NCI-H2081 treated with DMSO at 0.1 percent for 48 hours (cell line): ENCODE measurements at places on chromosomes 2 and 18.

DNA sequence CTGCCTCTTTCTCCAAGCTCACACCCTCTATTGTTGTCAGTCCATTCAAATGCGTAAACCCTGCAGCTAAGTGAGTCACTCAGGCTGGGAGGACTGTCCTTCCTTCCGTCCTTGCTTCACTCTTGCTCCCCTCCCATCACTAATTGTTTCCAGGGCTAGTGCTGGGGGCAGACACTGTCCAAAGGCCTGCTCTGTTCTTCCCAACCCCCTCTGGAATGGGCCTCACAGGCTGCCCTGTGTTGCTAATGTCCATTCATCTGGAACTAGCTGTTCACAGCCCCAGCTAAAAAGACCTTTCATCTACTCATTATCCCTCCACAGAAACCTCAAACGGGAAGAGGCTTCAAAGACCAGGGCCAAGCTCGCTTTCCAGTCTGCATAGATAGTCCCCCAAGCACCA lies 31.9 kb upstream of the NRP2 start:
- no peak for DNase-seq

DNA sequence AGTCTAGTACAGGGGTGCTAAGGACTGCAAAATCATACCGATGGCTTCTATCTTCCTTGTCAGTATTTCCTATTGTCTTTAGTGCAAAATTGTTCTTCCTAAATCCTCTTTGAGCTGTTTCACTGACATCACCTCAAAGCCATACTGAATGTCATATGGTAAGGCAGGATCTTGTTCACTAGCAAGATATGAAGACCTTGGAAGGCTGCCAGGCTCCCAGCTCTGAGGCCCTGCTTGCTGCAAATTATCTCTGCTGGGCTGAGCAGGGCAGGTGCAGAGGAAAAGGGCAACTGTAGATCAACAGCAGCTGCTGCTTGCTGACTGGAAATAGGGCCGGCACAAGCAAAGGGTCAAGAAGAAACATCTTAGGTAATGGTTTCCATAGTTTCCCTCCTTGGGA lies 58.2 kb downstream of the PMAIP1 start:
- DNase-seq, result peak; percentile 68

DNA sequence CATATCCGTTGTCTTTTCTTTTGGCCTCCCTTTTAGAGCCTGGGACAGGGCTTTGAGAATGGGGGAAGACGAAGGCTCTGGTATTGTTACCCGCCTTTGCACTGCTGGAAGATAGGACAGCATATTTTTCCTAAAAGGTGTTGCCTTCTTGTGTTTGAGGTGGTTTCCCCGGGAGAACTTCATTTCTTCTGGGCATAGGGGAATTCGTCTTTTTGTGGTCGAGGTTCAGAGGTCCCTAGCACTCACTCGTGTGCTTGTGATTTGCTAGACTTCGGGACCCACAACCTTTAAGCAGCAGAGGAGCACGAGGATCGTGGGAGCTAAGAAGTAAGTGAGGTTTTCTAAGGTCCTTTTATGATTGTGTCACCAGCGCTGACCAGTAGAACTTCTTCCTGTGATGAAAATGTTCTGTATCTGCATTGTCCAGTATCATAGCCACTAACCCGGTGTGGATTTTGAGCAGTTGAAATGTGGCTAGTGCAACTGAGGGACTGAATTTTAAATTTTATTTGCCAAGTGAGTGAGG lies 611 bp downstream of the ZNF512 start:
- no peak for DNase-seq

- DNase-seq, result no peak
These were observed 130.0 kb downstream of the ARL4C start for GRCh38 chr2:234366891-234367290.

DNA sequence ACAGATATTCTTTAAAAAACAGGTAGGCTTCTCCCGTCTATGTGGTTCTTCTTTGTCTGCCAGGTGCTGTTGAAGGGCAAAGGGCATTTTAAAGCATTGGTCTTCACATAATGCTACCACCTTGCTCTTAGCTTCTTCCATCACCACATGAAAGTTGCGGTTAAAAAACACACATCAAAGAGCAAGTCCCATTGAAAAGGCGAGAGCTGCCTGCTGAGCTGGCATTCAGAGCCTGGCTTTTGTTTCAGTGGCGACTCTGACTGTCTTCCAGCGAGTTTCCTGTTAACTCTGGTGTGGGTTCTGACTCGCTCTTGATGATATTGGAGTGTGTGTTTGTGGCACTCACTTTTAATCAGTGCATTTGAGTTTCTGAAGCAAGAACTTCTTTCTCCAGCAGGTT lies 624.9 kb upstream of the FANCL start:
- DNase-seq, result no peak

- DNase-seq, result no peak
These were observed 336 bp downstream of the THNSL2 start for GRCh38 chr2:88170472-88170892.

GRCh38 chr2:78994789-78995188 lies 30.7 kb upstream of the REG3G start:
- no peak for DNase-seq

GRCh38 chr2:180709392-180710145 lies 270.8 kb upstream of the UBE2E3 start:
- DNase-seq, result no peak

GRCh38 chr2:45134014-45134413 lies 124.8 kb upstream of the SIX2 start:
- DNase-seq, result no peak

DNA sequence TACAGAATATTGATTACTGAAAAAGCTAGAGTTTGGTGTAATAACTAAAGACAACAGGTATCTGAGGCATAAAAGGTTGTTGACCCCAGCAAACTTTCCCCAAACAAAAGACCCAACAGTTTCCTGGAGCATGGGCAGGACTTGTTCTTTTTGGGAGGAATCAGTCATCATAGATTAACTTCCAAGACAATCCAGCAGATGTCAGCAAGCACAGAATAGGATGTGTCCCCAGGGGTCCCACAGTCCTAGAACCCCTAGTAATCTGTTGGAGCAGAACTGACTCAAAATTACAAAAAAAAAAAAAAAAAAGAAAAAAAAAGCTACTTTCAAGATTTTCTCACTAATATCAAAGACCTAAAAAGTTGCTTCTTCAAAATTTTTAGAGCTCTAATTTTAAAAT lies 564.7 kb upstream of the SLC39A10 start:
- DNase-seq, result no peak

DNA sequence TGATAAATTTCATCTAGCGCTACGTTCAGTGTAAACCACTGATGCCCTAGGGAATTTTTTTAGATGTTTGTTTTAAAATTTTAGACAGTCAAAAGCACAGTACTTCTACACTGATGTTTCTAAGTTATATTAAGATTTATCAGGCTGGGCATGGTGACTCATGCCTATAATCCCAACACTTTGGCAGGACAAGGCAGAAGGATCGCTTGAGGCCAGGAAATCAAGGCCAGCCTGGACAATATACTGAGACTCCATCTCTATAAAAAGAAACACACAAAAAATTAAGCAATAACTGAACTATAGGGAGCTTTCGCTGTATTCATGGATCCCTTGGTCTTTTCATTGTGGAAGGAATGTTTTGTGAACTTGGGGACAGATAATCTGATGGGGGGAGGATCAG lies 50.6 kb upstream of the MAPRE2 start:
- no peak for DNase-seq

DNA sequence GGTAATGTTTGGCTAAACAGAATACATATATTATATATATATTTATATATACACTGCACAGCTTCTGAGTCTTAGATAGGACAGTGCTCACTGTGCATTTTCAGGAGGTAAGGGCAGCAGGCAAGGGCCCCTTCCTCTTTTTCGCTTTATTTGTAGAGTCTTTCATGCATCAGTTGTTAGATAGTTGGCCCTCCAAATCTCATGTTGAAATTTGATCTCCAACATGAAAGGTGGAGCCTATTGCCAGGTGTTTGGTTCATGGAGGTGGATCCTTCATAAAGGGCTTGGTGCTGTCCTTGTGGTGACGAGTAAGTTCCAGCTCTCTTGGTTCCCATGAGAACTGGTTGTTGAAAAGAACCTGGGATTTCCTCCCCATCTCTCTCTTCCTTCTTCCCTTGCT lies 48.1 kb downstream of the TSN start:
- DNase-seq, result peak; percentile 2

DNA sequence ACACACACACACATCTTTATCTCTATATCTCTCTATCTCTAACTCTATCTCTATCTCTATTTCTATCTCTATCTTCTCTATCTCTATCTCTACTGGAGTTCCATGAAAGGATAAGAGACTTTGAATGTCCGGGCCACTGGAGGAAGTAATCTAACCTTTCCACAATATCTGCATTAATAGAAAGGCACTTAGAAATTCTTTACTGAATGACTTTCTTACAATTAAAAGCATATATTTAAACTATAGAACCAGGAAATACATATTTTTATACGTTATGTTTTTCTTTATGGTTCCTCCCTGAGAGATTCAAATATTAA lies 234.9 kb downstream of the TRIB2 start:
- DNase-seq, result no peak

DNA sequence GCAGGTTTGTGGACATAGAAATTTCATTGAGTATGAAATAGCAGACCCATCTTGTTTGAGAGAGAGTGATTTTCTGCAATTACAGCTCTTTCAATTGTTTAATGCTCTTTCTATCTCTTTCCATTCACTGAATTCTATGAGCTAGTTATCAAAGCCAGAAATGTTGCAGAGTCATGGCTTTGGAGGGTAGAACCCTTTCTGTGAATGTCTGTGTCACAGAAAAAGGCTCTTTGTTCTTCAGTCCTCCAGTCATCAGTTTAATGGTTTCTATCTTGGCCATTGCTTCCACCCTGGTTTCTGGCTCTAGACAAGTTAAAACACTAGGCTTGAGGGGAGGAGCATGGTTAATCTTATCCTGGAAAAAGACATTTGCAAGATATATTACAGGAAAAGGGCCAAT lies 655.0 kb downstream of the STK39 start:
- no peak for DNase-seq

- DNase-seq, result no peak
These were observed 10.2 kb downstream of the RSAD2 start for GRCh38 chr2:6887751-6888192.

GRCh38 chr2:238061315-238062202 lies 758 bp downstream of the SCLY start:
- no peak for DNase-seq

GRCh38 chr18:69161383-69162028 lies 239.2 kb upstream of the DOK6 start:
- DNase-seq, result no peak

DNA sequence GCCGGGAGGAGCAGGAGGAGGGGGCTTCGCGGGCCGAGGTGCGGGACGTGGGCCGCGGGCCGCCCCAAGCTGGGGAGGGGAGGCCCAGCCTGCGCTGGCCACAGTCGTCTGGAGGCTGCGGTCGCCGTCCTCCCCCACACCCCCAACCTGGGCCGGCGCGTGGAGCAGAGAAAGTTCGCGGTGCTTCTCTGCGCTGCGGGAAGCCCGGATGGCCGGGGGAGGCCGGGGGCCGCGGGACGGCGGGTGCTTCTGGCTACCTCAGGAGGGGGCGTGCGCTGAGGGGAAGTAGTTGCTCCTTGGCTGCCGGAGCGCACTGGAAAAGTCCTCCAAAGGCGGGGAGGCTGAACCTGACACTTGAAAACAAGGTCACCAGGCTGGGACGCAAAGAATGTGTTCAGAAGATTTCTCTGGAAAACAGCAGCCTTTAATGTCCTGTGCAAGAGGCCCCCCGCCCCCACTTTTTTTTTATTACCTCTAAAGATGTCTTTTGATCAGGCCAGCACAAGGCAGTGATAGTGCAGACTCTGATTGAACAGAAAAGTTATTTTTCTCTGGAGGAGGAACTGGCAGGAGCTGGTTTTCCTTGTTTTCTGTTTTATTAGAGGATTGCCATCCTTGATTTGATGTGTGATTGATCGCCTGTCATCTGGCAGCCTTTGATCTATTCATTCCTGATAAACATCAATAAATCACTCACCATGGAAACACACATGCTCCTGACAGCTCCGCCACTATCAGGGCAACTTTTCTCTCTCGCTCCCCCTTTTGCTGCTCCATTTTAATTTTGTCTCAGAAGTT lies 1.6 kb downstream of the TSHZ1 start:
- DNase-seq, result no peak

DNA sequence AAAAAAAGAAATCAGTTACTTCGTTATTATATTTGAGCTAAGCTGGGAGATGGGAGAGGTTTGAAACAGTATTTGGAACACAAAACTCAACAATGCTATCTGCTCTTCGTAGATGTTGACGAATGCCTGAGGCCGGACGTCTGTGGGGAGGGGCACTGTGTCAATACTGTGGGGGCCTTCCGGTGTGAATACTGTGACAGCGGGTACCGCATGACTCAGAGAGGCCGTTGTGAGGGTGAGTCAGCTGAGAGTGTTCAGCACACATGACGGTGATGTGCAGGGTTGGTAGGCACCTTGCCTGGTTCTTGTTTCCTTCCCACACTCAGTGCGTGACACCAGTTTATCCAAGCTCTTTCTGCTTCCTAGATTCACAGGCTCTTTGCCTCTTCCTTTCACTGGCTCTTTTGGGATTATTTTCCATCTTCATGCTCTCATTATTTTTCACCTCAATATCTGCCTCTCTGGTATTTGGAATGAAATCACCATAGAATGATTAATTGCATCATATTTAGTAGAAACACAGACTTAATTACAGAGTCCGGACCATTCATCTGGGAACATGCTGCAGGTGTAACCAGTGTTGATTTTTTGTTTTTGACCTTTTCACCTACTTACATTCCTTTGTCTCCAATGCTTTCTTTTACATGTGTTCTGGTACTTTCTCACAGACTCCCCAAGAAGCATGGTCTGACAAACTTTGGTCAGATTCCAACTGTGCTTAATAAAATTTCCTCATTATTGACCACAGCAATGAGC lies 200.6 kb upstream of the RASGRP3 start:
- no peak for DNase-seq

GRCh38 chr2:196606516-196606915 lies 33.0 kb upstream of the CCDC150 start:
- no peak for DNase-seq
